Mesothelial cell of epicardium (in vitro differentiated cells): ENCODE measurements at places on chromosomes 5 and 9.

DNA sequence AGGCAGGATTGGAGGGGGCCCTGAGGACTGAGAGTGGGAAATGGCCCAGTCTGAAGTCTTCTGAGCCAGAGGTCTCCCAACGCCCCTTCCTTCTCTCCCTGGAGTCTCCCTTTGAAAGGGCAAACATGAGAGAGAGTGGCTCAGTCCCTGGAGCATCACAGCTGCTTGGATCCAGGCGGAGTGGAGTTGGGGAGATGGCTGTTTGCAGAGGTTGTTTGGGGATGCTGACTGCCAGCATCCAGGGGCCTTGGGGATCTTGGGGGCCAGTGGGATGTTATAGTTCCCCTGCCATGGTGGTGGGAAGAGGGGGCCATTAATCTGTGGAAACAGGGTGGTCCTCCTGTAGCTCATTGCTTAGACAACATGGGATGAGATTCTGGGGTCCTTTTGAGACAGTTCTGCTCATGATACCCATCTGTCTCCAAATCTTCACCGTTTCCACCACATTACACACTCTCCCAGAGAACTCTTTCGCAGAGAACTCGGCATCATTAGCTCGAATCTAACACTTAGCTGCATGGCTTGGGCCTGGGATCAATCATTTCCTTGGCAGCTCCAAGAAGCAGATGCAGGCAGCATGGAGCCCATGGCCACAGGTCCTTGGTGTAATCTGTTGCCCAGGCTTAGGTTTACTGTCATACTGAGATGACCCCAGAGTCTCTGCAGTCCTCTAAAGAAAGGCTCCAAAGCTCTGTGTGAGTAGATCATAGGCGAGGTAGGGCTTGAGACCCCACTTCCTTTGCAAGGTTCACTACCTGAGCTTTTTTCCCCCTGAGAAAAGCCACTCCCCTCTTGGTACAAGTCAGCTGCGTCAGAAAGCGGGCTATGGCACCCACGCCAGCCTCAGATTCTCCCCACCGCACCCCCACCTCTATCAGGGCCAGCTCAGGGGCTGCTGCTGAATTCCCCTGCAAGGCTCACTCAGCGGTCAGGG, 54.4 kb upstream of the SH3PXD2B start:
- no peak for DNase-seq

- DNase-seq, result no peak
These were observed 90.1 kb downstream of the CDC42SE2 start for GRCh38 chr5:131353991-131354390.

DNA sequence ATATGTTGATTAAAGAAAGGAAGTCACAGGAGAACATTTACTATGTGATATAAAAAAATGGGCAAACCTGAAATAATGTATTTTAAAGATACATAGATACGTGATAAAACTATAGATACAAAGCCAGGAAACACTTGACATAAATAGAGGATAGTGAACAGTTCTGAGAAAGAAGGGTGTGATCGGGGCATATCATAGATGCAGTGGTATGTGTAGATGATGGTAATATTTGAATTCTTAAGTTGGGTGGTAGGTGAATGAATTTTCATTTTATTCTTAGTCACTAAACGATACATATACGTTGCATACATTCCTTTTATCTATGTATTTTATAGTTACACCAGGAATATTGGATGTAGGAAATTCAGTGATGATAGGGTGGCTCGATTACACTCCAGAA, 138.7 kb upstream of the ARRDC3 start:
- DNase-seq, result no peak

DNA sequence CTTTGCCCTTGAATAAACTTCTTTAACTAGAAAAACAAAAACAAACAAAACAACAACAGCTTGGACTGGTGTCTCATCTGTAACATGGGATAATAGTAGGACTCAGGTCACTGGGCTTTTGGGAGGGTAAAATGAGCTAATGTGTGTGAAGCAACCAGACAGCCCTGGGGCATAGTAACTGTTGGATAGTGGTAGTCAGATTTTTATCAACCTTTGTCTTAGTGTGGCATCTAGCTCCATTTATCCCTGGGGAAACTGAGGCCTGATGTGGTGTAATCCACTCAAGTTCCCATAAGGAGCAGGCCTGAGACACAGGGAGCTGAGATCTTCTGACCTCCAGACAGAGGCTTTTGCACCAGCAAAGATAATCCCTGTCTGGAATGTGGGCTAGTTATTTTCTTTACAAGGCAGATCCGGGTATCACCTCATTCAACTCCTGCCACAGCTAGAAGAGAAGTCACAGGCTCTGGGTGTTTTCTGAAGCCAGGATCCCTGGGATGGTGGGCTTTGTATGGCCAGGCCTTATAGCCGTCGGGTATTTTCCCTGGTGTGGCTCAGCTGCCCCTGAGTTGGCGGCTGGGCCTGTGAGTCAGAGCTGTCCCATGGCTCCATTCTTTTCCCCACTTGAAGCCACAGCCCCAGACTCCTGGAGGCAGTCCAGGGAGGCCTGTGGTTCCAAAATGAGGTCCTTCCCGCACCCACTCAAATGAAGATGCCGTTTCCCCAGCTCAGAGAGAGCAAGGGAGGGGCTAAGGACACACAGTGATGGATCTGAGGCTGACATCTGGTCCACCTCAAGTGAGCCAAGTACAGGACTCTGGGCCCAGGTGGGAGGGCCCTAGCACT, 26.1 kb upstream of the CSF1R start:
- no peak for DNase-seq

GRCh38 chr5:170681013-170681433, 102.5 kb upstream of the GABRP start:
- DNase-seq, result peak; percentile 64

DNA sequence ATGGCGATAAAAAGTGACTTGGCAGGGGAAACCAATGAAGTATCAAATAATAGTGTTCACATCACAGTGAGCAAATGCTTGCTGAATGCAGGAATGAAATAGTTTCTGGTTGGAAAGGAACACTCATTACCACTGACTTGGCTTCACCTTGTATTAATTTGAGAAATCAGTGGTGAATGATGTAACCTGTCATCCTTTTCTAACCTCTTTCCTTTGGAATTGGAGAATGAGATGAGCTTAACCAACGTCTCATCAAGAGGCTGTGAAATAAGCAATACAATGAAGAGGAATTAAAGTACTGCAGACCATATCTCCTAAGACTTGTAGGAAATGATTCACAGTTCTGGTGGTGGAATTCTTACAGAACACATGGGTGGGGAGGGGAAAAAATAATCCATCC, 192.2 kb downstream of the DMAC1 start:
- DNase-seq, result no peak

DNA sequence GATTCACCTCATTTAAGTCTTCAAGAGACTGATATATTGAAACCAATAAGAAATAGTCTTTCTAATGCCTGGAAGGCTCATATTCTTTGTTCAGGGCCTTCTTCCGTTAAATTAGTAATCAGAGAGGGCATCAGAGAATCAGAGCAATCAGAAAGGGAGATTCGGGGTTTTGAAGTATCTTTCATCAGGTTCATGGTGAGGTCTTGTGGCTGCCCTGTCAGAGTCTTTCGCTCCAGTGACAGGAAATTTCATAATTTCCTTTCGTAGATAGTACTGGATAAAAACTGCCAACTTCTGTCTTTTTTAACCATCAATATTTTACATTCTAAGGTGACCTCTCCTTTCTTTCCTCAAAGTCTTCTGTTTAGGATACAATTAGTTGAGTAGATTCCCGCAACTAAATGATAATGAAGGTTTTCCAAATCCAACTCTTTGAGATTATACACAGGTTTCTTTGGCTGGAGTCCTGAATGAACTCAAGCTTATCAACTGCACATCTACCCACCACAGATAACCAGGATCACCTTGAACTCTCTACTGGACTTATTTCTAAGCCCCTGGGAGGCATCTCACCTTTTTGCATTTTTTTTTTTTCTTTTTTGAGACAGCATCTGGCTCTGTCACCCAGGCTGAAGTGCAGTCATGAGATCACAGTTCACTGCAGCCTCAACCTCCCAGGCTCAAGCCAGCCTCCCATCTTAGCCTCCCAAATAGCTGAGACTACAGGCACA, 5.5 kb downstream of the IL31RA start:
- no peak for DNase-seq

DNA sequence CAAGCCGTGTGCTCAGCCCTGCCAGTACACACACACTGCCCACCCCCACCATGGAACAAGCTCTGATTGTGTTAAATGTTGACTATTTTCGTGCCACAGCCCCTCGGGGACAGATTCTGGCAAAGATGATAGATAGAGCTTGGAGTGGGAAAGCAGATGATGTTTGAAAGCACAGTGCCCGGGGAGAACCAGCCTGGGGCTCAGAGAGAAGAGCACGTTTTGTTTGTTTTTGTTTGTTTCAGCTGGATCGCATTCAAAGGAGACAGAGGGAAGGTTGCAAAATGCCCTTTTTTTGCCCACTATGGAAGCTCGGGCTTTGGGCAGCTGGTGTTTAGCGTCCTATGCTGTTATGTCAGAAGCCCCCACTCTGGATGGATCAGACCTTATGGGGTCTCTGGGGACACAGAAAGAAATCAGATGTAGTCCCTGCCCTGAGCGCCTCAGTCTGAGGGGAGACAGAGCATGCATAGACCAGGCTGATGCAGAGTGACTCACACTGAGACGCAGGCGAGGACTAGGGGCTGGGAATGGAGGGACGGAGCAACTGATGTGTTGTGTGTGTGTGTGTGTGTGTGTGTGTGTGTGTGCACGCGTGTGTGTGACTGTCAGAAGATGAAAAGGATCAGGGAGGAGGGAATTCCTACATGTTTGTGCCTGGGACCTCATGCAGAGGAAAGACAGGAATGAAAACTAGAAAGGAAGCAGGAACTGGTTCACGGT, 229.7 kb downstream of the MELK start:
- DNase-seq, result no peak

DNA sequence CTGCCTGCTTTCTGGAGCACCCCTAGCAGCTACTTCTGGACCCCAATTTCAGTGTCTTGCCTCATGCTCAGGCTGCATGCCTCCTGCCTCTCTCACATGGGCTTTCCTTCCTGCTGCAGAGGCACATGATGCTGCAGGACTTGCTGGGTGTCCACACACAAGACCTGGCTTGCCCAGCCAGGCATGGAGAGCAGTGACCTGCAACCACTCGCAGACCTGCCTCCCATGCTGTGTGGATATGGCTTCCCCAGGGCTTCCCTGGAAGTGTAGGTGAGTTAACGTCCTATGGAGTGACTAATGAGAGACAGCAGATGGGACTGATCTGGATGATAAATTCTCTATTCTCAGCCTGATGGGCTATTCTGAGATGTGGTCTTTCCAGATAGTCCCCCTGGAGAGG, 53.2 kb upstream of the SMIM32 start:
- no peak for DNase-seq

GRCh38 chr9:125948887-125949596, 201.9 kb downstream of the PBX3 start:
- no peak for DNase-seq

DNA sequence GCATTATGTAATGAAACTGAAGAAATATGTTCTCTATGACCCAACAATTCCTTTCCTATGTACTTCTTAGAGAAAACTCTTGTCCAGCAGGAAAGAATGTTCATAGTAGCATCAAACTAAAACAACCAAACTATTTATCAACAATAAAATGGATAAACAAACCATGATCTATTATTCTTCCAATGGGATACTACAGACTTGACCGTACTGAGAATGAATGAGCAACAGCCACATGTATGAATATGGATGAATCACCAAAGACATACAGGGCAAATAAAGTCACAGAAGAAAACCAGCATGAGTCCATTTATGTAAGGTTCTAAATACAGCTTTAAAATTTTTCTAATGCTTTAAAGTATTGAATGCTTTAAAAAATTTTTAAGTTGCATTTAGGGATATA, 73.6 kb upstream of the SUSD1 start:
- no peak for DNase-seq

GRCh38 chr5:121055586-121055985, 591.5 kb downstream of the PRR16 start:
- no peak for DNase-seq

GRCh38 chr9:89597711-89598362, 7.0 kb upstream of the GADD45G start:
- DNase-seq, result peak; percentile 70

DNA sequence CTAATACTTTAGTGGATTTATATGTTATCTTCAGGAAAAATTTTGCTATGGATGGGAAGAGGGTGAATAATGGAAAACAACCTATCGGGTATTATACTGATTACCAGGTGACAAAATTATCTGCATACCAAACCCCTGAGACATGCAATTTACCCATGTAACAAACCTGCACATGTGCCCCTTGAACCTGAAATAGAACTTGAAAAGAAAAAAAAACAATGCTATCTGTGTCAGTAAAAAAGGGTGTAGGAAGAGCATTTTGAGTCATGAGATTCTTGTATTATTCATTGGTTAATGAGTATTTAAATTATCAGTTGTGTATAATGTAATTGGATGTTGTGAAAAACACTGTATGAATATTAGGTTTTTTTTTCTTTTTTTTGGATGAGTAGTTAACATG, 75.4 kb downstream of the PRR16 start:
- no peak for DNase-seq

DNA sequence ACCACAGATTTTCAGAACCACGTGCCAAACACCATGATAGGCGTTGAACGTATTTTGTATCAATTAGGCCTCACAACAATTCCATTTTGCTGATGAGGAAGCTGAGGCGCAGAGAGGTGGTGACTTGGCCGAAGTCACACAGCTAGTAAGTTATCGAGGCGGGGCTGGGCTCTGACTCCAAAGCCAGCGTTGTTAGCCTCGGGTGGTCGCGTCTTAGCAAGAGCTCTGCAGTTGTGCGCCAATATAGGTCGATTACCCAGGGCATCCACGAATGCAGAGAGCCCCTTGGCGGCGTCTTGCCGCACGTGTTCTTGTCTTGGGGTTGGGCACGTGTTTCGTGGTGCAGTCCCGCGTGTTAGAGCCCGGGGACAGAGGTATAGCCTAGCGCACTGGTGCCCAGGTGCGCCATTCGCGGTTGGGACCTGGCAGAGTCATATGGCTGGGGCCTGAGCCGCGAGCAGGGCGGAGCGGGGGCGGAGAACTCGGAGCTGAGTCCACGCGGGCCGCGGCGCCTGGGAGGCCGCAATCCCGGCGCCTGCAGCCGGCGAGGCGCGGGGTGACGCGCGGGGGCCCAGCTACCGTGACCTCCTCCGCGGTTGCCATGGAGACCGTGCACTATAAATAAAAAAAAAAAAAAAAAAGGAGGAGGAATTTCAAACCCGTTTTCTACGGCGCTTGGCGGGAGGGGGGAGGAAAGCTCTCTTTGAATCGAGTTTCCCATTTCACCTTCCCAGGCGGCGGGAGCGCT, 62.3 kb downstream of the CXXC5 start:
- peak; percentile 44 for DNase-seq

- no peak for DNase-seq
These were observed 183.0 kb downstream of the FANCC start for GRCh38 chr9:95134457-95134881.

- DNase-seq, result no peak
These were observed 32.1 kb downstream of the NIPBL start for GRCh38 chr5:36908544-36909260.

- DNase-seq, result no peak
These were observed 486.1 kb downstream of the KDM4C start for GRCh38 chr9:7243838-7244237.

- DNase-seq, result no peak
These were observed 8.3 kb upstream of the PTBP3 start for GRCh38 chr9:112341730-112342129.

DNA sequence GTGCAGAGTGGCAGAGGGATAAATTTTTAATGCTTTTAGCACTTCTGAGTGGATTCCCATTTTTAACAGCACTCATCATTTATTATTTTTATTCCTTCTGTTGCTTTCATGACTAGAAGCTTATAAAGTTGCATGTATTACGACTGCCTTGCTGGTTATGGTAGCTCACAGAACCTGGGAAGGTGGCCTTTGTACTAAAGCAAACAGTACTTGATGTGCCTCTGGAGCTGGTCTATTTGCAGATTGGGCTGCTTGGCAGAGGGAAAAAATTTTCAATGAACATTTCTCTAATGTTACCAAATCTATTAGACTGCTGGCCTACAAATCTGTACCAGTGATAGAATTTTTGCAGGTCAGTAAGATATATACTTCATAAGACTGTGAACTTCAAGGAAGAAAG, 274.5 kb upstream of the C9orf72 start:
- DNase-seq, result no peak
